ENCODE measurements at places on chromosomes 4 and X. TPM values are rescaled to one million over a fixed set of nuclear protein-coding genes. Genes with fewer than 3 reads are reported as not detected.

The TRIM61 gene
- 0.64 TPM for total RNA-seq

The DOCK11 gene
- total RNA-seq = 0.36 TPM

The GPR173 gene
- total RNA-seq = 0.07 TPM

The RHOXF2B gene
- total RNA-seq = not detected

The GLRA3 gene
- not detected for total RNA-seq

The PNMA5 gene
- total RNA-seq = not detected

The TMEM271 gene
- total RNA-seq = not detected

The HOPX gene
- total RNA-seq = 19.6 TPM
